AG08395 (cell line): ENCODE measurements at places on chromosomes 16 and 17.

GRCh38 chr16:66902648-66903543 lies 15.8 kb downstream of the CDH16 start:
- no peak for DNase-seq

DNA sequence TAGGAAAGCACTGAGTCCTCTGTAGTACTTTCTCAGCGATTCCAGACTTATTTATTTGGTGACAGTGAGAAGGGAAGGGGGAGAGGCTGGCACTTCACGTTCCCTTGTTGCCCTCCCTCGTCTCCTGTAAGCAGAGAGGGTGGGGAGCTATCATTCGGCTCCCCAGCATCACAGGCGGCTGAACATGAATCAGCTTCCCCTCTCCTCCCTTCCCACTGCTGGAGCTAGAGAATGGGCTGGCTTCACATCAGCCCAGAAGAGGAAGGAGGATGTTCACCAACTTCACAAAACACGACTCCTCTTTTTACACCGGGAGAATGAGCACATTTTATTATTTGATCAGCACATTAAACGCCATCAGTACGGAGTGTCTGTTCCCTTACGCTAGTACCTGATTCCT lies 6.7 kb upstream of the CMIP start:
- DNase-seq: no peak

- no peak for DNase-seq
These were observed 91.1 kb downstream of the SSH2 start for GRCh38 chr17:29838961-29839360.

DNA sequence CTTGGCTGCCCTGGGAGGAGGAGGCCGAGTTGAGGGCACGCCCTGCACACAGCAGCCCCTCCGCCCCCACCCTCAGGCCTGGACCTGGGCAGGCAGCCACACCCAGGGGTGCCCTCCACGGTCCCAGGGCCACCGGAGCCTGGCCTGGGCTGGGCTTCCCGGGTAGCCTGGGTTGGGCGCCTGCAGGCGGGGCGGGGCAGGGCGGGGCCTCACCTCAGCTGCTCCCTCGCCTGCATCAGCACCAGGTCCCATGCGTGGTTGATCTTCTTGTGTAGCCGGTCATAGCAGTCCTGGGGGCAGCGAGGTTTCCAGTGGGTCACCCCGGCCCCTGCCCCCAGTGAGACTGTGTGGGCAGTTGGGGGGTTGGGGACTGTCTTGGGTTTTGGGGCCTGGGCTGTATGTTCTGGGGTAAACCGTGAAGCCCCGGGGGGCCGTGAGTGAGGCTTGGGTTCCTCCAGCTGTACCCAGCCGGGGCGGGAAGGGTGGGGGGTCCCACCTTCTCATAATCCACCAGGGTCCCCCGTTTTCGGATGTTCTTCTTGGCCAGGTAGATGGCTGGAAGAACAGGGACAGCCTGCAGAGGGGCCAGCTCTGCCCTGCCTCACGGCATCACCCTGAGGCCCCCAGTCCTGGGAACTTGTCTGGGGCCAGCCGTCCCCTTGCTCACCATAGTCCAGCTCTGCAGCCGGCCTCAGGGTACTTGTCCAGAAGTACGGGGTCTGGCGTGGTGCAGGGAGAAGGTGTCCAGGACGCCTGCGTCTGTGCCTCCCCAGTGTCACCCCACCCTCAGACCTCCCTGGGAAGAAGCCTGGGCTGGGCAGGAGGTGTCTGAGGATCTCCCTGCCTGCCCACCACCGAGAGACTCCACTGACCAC lies 2.0 kb downstream of the RGS11 start:
- DNase-seq: no peak

GRCh38 chr16:77364770-77365169 lies 70.1 kb downstream of the ADAMTS18 start:
- no peak for DNase-seq

DNA sequence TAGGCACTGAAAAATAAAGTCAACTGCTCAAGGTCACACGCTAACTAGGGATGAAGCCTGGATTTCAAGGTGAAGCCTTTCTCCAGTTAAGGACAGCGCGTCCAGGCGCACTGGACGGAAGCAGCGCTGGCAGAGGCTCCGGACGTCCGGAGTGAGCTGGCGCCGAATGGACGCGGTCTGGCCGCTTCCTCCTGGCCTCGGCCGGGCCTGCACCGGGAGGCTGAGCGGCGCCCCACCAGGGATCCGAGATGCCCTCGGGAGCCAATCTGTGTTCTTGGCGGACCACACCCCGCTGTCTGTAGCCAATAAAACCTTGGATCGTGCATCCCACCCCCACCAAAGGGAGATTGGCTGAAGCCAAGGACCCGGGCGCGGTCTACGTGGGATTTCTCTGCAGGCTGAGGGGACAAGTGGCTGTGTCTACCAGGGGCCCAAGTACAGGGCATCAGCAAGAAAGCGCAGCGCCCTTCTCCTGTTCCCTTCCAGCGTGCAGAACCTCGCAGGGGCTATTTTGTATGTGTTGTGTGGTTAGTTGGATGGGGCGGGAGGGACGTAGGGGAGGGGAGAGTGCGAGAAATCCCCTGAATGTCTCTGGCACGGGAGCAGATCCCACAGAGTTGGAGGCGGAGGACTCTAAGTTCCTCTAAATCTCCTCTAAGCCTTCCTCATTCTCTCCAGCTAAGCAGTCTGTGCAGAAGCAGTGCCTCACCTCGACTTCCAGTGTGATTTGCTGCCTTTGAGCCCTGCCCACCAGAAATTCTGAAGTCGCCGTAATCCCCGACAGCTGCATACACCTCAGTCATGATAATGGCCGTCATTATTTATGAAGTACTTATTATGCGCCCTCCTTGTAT lies 2.5 kb upstream of the AKAP10 start:
- no peak for DNase-seq

DNA sequence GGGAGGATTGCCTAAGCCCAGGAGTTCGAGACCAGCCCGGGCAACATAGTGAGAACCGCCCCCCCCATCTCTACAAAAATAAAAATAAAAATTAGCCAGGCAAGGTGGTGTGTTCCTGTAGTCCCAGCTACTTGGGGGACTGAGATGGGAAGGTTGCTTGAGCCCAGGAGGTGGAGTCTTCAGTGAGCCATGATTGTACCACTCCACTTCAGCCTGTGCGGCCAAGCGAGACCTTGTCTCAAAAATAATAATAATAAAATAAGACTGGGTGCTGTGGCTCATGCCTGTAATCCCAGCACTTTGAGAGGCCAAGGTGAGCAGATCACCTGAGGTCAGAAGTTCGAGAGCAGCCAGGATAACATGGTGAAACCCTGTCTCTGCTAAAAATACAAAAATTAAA lies 11.5 kb downstream of the PDP2 start:
- DNase-seq: no peak

DNA sequence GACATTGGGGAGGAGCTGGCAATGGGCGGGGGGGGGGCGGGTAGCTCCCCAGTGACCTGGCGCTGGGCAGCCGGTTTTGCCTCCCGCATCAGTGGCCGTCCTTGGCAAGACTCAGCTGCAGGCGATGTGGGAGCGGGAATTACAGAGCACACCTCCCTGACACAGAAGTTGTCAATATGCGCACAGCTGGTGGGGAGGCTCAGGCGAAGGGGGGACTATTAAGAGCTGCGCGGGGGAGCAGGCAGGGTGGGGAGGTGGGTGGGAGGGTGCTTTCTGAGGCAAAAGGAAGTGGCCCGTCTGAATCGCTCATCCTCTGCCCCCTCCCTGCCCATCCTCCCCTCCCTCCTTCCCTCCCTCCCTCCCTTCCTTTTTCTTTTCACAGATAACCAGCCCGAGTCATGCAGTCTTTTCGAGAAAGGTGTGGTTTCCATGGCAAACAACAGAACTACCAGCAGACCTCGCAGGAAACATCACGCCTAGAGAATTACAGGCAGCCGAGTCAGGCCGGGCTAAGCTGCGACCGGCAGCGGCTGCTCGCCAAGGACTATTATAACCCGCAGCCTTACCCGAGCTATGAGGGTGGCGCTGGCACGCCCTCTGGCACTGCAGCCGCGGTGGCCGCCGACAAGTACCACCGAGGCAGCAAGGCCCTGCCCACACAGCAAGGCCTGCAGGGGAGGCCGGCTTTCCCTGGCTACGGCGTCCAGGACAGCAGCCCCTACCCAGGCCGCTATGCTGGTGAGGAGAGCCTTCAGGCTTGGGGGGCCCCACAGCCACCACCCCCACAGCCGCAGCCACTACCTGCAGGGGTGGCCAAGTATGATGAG lies 44.0 kb downstream of the SREBF1 start:
- peak; percentile 66 for DNase-seq

GRCh38 chr16:17474037-17474436 lies 3.3 kb upstream of the XYLT1 start:
- DNase-seq: no peak

DNA sequence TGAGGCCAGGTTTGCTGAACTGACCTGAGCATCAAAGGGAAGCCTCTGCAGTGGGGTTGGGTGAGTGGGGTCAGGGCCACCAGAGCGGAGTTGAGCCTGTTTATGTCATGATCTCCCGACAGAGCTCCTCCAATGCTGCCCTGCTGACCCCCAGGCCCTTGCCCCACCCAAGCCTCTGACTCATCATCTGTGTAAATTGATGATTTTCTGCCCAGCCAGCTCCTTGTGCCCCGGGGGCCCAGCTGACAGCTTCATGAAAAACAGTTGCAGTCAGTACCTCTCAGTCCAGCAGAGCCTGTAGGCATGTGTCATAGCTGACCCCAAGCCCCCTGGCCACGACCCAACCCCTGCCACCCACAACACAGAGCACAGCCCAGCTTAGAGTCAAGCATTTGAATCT lies 134.9 kb downstream of the CCT6B start:
- DNase-seq: no peak

DNA sequence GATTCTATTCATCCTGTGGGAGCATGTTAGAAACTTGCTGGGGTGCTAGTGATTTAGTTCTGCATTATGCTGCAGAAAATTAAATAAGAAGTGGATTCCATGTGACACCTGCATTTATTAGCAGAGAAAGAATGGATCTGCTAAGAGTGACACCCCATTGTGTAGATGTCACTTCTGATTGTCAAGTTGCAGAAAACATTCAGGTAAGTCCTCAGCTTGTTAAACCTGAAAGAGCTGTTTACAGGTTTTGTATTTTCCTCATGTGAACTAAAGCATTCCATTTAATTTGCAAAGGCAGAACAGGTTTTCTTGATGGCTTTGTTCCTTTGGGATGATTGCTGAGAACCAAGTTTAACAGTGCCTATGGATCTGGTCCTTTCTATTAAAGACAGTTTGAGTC lies 238.7 kb downstream of the ABCC12 start:
- DNase-seq: no peak

DNA sequence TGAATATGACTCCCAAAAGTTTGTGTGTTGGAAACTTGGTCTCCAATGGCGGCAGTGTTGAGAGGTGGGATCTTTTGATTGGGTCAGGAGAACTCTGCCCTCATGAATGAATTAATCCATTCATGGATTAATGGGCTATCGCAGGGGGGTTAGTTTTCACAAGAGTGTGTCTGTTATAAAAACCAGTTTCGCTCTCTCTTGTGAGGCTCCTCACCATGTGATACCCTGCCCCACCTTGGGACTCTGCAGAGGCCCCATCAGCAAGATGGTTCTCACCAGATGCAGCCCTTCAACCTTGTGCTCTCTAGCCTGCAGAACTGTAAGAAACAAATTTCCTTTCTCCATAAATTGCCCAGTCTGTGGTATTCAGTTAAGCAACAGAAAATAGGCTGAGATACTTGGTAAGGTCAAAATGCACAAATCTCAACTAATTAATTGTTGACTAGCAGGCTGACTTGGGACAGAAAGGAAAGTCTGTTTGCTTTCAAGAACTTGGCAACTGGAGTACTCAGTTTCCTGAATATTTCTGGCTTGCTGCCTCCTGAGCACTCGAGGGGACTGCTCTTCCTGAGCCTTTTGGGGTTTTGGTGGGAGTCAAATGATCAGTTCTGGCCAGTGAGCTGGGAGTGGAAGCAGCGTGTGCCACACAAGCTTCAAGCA lies 13.8 kb upstream of the CCL17 start:
- DNase-seq: no peak

DNA sequence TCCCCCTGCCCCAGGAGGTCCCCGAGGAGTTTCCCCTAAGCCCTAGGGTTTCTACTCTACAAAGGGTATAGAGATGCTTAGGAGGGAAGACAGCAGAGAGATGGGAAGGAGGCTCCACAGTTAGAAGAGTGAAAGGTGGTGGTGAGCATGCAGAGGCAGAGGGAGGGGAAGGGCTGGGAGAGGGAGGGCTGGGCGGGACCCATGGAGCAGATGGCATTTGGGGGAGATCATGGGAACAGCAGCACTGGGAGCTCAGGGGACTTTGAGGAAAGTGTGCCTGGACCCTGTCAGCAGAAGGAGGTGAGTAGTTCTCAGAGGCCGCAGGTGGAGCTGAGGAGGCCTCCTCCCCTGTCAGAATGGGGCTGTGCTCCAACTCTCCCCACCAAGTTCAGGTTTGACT lies 650 bp upstream of the OTOP3 start:
- no peak for DNase-seq

DNA sequence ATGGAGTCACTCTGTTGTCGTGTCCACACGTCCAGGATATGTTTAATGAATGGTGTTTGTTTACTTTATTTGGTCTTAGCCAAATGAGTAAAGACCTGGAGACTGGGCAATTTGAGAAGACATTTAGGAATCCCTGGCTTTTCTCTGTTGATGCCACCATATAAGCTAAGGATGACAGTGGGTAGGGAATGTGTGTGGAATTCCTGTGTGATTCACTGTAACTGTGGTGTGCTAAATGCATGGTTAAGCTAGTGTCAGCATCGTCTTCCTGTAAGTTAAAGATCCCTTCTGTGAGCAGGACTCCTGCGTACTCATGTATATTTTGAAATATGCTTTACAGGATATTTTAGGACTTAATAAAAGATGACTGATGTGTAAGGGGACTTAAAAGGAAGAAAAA lies 26.4 kb downstream of the GOSR1 start:
- DNase-seq: no peak

GRCh38 chr17:44518032-44518431 lies 14.8 kb upstream of the GPATCH8 start:
- DNase-seq: peak; percentile 35

- DNase-seq: no peak
These were observed 17.8 kb upstream of the TNS4 start for GRCh38 chr17:40519089-40519775.

GRCh38 chr17:6924208-6924607 lies 71.6 kb upstream of the ALOX12 start:
- DNase-seq: no peak

- peak; percentile 86 for DNase-seq
These were observed 43.0 kb upstream of the TANGO6 start for GRCh38 chr16:68800257-68800875.

GRCh38 chr17:79435962-79436361 lies 174.9 kb downstream of the RBFOX3 start:
- DNase-seq: no peak

DNA sequence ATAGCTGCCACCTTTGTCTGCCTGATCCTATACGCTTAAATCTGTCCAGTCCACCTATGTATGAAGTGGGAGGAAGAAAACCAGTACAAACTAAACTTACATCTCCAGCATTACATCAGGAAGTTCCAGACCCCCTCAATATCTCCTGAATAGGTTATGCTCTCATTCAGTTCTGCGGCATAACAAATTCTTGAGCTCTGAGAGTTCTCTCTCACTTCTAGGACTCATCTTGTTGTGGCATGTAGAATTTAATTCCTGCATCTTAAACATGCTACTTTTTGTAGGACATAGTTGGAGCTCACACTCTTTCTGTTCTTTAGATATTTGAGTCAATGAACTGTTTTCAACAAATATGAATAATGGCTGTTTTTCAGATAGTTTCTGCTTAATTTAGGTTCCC lies 662.5 kb downstream of the CDH11 start:
- no peak for DNase-seq
